T-helper 9 cell (primary cell): ENCODE measurements at places on chromosomes 1 and 21.

DNA sequence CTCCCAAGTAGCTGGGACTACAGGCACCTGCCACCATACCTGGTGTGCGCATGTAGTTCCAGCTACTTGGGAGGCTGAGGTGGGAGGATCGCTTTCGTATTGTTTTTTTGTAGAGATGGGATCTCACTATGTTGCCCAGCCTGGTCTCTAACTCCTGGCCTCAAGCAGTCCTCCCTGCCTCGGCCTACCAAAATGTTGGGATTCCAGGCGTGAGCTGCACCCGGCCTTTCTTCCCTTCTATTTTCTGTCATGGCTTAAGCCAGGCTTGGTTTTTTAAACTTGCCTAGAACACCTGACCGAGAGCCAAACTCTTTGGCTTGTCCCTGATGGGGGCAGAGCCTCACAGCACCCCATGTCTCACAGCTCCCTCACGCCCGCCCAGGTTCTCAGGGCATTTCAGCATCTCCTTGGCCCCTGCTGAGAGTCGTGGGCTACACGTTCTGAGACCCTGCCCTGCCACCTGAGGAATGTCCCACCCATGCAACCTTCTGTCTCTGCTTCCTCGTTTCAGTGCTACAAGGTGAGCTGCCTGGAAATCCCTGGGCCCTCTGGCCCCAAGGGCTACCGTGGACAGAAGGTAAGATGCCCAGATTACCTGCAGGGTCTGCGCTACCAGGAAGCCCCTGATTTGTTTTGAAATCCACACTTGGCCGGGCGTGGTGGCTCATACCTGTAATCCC lies 15.7 kb downstream of the COL6A2 start:
- no peak for DNase-seq

GRCh38 chr1:200336101-200336845 lies 73.6 kb downstream of the ZNF281 start:
- no peak for DNase-seq

- DNase-seq = no peak
These were observed 328.9 kb upstream of the USP25 start for GRCh38 chr21:15400905-15401304.

DNA sequence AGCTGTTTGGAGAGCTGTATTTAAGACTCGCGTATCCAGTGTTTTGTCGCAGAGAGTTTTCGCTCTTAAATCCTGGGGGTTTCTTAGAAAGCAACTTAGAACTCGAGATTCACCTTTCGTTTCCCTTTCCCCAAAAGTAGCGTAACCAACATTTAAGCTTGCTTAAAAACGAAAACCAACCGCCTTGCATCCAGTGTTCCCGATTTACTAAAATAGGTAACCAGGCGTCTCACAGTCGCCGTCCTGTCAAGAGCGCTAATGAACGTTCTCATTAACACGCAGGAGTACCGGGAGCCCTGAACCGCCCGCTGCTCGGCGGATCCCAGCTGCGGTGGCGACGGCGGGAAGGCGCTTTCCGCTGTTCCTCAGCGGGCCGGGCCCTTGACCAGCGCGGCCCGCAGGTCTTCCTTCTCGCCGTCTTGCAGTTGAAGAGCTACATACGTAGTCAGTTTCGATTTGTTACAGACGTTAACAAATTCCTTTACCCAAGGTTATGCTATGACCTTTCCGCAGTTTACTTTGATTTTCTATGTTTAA lies 1.9 kb downstream of the OLIG1 start:
- no peak for DNase-seq

DNA sequence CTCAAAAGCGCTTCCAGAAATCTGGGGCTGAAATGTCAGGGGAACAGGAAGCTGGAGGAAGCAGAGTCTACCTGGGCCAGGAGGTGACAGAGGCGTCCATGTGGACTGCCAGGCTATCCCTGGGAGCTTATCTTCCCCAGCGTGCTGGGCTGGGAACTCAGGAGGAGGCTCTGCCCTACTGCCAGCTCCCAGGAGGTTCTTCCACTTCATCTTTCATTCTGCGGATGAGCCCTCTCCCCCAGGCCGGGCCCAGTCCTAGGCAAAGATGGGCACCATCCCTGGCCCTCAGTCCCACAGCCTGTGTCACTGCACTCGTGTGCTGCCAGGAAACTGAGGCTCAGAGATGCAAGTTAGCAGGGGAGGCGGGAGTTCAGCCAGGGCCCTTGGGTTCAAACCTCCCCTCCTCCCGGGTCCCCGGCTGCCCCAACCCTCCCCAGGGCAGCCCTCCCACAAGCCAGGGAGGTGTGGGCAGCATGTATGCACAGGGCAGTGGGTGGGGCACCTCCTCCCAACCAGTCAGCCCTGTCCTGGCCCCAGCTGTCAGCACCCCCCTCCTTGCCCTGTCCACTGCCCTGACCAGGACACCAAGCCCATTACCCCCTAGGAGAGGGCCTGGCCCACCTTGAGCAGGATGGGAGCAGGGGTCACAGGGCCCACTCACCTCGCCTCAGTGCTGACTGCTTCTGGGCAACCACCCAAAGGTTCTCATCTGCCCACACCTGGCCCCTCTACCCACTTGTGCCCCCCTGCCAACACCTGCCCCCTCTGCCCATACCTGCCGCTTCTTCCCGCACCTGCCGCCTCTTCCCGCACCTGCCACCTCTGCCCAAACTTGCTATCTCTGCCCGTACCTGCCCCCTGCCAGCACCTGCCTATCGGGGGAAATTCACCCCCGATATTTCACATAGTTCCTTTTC lies 226.0 kb downstream of the NPHP4 start:
- no peak for DNase-seq

DNA sequence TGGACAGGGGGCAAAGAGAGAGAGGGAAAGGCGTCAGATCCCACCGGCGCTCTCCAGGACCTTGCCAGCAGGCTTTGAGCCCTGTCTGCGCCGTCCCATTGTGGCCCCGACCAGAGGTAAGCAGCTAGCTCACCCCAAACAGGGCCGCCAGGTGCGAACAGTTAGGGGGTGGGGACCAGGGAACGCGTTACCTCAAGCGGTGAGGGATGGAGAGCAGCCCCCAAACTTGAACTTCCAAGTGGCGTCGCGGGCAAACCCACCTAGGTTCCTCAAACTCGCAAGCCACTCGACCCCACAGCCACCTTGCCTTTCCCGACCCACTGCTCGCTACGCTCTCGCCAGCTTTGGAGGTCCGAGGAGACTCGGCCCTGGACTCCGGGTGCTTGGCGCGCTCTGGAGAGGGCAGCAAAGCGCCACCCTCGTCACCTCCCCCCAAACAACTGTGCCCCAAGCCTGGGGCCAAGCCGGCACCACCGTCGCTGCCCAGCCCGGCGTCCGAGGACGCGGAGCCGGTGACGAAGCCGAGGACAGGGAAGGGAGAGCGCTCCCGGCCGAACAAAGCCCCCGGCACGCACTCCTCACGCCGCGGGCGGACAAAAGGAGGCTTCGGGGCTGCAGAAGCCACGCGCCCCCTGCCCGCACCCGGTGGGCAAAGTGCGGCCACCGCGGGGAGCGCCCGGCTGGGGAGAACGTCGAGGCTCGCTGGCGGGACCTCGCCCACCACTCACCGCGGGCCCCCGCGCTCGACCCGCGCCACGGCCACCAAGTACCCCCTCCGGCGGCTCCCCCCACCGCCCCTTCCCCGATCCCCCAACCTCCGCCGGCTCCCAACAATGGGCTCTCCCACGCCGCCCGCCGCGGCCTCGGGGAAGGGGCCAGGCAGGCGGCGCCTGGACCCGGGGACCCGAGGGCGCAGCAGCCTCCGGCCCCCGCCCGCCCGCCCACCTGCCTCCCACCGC lies 976 bp downstream of the SSBP3 start:
- DNase-seq = no peak

GRCh38 chr21:29896884-29897283 lies 42.9 kb downstream of the GRIK1 start:
- no peak for DNase-seq

DNA sequence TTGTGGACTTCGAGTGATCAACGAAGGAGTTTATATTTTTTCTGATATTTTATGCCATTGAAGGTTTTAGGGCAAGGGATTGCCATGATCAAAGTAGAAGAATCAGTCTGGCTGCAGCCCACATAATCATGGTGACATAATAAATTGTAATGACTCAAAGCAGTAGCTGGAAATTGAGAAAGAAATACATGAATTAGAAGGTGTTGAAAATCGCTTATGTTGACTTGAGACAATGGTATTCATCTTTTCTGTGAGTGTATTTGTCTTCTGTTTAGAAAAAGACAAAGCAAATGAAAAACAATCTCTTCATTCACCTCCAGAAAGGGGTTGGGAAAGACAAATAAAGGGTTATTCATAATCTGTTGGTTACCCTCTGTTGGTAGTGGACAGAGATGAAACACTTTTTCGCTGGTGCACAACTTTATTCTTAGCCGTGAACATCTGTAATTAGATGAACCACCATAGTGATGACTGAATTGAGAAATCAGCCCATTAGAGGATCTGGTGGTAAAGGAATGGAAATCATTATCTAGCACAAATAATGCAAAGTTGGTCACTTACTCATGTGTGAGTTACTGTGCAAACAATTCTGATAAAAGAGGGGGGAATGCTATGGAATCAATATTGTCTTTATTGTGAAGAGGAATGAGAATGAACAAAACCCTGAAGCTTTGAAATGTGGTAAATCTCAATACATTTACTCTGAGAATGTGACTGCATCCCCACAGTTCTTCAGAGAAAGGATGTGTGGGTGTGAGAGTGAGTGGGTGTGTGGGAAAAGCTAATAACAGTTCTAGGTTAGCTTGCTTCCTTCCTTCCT lies 121.8 kb downstream of the NTNG1 start:
- no peak for DNase-seq

GRCh38 chr1:12477936-12478611 lies 139.9 kb downstream of the DHRS3 start:
- no peak for DNase-seq

- DNase-seq = no peak
These were observed 35.4 kb upstream of the AGPAT3 start for GRCh38 chr21:43829575-43830119.

GRCh38 chr1:117670976-117671780 lies 65.3 kb downstream of the TENT5C start:
- no peak for DNase-seq

- DNase-seq = no peak
These were observed 41.5 kb downstream of the SNX7 start for GRCh38 chr1:98702976-98703375.

- DNase-seq = no peak
These were observed 29.4 kb upstream of the TRIM17 start for GRCh38 chr1:228445843-228446650.

- no peak for DNase-seq
These were observed 10.6 kb upstream of the CAPZB start for GRCh38 chr1:19495799-19496526.

DNA sequence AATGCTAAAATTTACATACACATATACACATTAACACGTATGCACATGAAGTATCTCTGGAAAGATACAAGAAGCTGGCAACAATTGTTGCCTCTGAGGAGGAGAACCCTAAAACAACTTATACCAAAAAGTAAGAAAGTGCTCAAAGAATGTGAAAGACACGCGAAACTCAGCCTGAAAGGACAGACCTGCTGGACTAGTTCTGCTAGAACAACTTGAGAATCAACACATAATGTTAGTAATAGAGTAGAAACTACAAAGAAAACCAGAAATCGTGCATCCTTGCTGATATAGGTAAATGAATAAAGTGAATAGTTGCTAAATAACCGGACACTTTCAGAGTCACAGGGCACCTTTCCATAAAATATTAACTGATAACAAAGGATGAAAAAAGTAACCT lies 242.5 kb downstream of the RERE start:
- DNase-seq = no peak

DNA sequence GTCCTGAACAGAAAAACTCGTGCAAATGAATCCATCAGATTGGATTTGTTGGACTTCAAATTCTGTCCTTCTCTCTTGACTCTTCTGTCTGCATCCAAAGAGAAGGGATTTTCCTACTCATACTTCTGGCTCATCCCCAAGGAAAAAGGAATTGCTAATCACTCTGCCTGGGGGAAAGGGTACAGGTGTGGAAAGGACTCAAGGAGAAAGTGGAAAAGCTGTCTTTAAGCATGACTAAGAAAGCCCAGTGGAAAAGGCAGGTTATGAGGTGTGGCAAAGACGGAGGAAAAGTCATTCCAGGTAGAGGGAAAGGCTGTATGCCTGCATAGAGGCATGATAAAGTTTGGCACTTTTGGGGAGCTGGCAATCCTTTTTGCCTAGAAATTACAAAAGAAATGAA lies 43.4 kb downstream of the PTGS2 start:
- no peak for DNase-seq

- no peak for DNase-seq
These were observed 2.6 kb downstream of the LRRC41 start for GRCh38 chr1:46300673-46301405.

DNA sequence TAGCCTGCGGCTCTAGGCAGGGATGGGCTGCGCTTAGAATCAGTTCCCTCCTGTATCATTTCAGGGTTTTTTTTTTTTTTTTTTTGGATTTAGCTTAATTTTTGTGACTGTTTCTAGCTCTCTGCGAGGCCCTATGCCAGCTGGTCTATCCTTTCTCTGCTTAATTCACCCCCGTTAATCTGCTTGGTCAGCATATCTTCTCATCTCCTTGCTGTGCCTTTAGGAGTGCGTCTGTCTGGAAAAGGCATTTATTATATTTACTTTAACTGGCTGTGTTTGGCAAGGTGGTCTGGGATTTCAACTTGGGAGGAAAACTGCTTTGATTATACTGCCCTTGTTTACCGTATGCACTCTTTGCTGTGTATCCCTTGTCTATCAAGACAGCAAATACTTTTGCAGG lies 184.8 kb upstream of the KIAA0040 start:
- no peak for DNase-seq

DNA sequence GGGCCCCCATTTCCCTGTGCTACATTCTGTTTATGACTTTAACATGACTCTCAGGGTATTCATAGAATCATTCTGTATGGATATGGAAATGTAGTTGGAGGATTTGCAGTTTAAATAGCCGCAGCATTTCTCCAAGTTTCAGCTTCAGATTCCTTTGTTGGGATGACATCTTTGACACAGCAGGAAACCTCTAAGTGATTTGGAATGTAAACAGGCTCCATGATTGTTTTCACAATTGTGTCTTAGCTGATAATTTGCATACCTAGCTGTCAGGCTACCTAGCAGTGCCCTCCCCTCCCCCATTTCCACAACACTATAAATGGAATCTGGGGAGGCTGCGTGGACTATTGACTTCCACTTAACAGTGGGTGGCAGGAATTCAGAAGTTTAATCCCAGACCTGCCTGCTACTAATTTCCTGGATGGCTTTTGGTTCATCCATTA lies 290.2 kb downstream of the HLX start:
- no peak for DNase-seq

DNA sequence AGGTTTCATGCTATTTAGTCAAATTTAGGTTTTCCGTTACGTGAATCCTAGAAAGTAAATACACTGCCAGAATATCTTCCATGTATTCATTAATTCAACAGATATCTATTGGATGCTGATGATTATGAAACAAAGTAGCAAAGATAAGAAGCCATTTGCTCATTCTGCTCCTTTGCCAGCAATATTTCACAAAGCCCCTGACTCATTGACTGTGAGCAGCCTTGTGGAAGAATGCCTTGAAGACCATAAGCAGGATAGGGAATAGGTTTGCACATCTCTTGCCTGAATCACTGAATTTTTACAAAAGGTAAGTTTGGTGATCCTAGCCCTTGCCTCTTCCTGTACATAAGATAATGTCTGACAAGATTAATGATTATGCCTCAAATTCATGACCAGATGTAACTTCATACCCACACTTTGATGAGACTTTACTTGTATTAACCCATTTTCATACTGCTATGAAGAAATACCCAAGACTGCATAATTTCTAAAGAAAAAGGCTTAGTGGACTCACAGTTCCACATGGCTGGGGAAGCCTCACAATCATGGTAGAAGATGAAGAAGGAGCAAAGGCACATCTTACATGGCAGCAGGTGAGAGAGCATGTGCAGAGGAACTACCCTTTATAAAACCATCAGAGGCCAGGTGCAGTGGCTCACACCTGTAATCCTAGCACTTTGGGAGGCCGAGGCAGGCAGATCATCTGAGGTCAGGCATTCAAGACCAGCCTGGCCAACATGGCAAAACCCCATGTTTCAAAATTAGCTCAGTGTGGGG lies 1.6 kb upstream of the PIGK start:
- DNase-seq = no peak
